HEK293T (cell line): ENCODE measurements at places on chromosomes 2 and 18.

DNA sequence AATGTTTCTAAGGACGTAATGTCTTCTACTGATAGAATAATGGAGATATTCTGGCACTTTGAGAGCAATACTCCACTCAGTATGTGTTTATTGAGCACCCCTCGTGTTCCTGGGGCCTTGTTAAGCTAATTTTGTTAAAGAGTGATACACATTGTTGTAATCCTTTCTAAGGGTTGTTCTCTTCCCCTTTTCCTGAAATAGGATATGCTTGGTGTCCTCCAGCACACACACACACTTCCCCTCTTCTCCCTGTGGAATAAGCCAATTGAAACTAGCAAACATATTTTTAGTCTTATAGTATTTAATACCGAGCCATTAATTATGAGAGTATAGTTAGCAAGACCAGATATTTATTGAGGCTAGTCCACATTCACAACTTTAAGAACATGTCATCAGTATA, 114.1 kb downstream of the CRIM1 start:
- DNase-seq, result no peak

- DNase-seq, result no peak
Observed at GRCh38 chr2:96655526-96655925, 13.0 kb downstream of the FER1L5 start.

DNA sequence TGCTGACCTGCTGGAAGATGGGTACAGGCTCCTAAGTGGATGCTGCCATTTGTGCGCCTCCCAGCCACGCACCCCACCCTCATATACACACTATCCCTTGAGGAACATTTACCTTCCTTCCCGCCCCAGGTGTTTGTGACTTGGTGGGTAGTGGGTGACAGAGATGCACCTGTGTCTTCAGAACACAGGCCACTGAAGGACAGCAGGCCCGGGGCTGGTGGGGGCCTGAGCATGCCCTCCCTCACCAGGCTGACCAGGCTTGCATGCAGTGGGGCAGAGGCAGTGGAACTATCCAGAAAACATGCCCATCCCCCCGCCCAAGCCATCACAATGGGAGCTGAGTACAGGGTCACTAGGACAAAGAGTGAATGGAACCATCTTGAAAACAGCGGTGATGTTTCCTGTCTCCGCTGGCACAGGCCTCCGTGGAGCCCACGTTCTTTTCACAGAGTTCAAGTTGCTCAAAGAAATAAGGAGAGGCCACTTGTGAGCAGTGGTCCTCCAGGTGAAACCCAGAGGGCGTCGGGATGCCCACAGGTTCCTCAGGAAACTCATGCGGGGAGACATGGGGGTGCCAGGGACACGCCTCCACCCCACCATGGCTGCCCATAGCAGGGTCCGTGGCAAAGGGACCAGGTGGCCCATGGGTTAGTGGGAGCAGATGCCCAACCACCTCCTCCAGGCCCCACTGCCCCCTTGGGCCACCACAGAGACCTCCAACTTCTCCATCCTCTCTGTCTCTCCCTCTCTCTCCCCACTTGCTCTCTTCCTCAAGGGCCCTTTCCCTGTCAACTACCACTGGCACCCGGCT, 90.9 kb downstream of the MALT1 start:
- DNase-seq, result no peak

DNA sequence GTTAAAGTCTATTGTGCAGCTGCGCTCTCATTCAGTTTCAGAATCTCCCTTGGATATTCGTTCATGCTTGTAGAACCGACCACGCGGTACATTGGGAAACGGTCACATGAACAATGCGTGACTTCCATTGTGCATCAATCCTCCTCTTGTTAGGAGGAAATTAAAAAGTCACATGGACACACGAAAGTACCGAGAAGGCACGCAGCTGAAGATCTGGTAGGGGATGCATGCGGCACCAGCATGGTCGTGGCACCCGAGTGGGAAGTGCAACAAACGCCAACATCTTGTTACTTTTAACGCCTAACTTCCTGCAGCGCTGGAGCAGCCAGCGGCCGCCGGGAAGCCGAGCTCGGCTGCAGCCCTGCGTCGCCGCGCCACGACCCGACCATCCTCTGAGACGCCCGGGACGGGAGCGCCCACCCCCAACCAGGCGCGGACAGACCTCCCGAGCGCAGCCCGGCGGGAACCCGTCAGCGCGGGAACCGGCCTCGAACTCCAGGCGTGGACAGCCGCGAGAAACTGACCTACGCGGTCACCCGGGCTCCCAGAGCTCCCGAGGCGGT, 412 bp downstream of the OSBPL1A start:
- DNase-seq, result peak; percentile 52

DNA sequence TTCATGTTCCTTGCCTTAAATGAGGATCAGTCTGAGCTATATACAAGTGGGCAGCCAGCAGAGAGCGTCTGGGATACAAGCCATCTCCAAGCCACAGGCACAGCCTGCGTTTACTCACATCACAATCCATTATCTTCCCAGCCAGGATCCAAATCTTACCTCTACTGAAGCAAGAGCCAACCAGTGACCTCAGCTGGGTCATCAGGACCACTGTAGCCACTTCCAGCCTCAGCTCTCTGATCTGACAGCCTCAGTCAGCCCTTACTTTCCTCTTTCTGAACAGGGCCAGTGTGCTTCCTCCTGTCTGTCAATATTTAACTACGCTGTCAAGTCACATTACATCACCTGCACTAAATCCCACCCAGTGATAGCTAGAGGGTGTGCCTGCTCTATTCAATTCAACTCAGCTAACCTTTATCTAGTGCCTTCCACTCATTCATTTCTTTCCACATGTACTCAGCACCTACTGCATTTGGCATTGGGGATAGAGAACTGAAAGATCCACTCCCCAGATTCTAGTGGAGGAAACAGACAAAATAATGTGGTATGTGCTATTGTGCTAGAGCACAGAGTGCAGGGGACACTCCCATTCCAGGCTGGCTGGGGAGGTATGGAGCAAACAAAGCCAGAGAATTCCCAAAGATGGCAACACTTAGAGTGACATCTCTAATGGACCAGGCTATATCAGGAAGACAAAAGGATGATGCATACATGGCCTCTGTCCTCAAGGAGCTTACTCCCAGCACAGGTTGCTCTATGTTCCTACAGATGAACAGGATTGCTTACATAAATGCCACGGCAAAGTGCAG, 146.5 kb downstream of the NCKAP5 start:
- DNase-seq, result peak; percentile 10

DNA sequence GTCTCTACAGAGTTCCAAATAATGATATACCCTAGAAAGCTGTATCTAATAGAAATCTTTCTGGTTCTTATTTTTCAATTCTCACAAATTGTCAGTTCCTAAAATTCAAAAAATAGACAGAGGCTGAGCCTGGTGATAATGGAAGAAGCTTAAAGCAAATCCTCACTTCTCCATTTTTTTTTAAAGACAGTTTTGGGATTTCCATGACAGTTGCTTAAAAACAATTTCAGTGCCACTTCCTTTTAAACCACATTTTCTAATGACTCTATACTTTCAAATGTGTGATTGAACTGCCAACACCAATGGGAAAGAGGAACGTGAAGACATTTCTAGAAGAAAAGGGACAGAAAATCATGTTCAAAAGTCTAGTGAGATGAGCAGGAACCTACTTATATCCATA, 4.0 kb downstream of the GKN2 start:
- DNase-seq, result no peak

GRCh38 chr18:78632111-78632541, 347.5 kb upstream of the SALL3 start:
- no peak for DNase-seq

DNA sequence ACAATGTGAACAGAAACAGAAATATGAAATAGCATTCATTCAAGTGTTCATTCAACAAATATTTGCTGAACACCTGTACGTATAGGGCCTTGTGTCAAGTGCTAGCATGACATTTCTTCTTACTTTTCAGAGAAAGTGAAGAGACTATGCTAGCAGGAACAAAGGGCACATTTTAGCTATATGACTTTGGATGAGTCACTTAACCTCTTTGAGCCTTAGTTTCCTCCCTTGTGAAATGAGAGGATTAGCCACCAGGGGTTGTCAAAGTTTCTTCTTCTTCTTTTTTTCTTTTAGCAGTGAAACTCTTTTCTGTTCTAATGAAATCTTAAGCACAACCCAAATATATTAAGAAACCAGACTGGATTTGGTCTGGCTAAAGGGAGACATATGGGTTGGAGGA, 53.1 kb downstream of the FIGN start:
- no peak for DNase-seq

GRCh38 chr2:57022496-57022895, 838.7 kb downstream of the CCDC85A start:
- DNase-seq, result no peak

DNA sequence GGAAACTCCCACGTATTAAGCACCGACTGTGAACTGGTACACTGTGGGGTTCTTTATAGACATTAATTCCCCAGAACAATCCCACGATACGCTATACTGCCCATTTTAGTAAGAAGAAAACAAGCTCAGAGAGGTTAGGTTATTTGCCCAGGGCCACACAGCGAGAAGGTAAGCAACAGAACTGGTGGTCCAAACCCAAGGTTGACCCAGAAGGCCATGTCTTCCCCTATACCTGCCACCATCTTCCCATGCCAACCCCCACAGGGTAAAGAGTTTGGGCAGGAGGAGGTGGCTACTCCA, 69.9 kb downstream of the MARCO start:
- DNase-seq, result no peak

DNA sequence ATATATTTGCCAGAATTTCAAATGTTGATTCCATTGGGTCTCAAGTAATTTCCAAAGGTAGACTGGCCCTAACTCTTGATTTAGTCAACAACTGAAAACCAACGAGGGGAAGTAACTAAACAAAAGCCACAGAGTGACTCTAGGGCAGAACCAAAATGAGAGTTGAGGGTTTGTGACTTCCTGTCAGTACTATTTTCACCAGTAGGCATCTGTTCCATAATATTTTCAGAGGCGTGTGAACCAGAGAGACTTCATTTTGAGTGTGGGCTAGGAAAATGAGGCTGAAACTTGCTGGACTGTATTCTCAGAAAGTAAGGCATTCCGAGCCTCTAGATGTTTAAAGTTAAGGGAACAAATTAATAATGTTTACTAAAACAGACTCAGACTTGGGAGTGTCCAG, 70.6 kb downstream of the GDF7 start:
- DNase-seq, result no peak

DNA sequence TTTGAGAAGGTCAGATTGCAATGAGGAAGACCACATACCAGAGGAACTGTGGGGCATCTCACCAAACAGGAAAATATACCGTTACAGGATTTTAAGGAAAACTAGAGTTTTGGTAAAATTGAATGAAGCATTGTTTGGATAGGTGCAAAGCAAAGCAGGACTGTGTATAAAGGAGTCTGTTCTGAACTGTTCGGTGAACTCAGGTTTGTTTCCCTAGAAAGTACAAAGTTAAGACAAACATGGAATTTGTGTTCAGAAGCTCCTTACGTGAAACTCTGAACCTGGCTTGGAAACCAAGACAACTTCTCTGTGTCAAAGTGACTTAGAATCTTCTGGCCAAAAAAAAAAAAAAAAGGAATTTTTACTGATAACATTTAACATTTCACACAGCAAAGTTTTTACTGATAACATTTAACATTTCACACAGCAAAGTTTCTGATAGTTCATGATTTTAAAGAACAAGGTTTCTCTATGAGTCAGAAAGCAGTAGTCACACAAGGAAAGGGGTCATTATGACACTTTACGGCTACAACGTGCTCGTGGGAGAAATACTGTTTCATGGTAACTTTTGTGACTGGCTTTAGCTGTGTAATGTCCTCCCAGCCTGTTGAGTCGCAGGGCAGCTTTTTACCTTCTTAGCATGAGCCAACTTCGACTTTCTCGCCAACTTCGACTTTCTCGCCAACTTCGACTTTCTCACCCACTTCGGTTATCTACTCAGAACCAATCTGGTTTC, 21.2 kb upstream of the TET3 start:
- DNase-seq, result no peak

DNA sequence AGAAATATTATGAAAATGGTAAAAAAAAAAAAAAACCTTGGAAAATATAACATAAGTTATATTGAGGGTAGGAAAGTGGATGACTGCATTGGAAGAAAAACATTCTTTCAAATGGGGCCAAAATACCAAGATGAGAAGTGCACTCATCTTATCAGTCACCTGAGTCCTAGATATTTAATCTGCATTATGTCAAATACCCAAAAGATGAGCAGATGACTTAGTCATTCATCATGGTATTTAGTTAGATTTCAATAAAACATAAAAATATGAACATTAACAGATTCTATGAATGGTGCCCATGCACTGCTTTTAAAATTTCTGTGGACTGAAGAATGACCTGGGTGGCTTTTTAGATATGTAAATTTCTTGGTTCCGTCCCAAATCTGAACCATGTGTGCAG, 56.9 kb downstream of the HNMT start:
- DNase-seq, result no peak

- DNase-seq, result no peak
Observed at GRCh38 chr2:139427164-139427563, 647.0 kb upstream of the NXPH2 start.

DNA sequence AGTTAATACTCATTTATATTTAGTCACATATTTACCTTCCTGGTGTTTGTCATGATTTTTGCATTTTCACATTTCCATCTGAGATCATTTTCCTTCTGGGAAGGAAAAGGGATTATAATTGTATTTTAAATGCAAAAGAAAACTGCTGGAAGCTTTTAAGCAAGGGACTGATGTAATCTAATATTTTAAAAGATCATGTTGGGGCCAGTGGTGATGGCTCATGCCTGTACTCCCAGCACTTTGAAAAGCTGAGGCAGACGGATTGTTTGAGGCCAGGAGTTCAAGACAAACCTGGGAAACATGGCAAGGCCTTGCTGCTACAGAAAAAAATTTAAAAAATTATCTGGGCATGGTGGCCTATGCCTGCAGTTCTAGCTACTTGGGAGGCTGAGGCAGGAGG, 149.0 kb downstream of the MIB1 start:
- DNase-seq, result no peak

GRCh38 chr2:42964439-42965083, 172.2 kb upstream of the HAAO start:
- no peak for DNase-seq

GRCh38 chr2:60407398-60407797, 146.1 kb downstream of the BCL11A start:
- DNase-seq, result no peak

GRCh38 chr18:4455113-4455811, at the start of gene DLGAP1:
TSS of gene DLGAP1 (minus strand) at chr18:4455307.
- peak; percentile 20 for DNase-seq

- no peak for DNase-seq
Observed at GRCh38 chr2:233553366-233553765, 13.2 kb downstream of the USP40 start.

- DNase-seq, result no peak
Observed at GRCh38 chr2:8469709-8470493, 212.0 kb upstream of the ID2 start.

DNA sequence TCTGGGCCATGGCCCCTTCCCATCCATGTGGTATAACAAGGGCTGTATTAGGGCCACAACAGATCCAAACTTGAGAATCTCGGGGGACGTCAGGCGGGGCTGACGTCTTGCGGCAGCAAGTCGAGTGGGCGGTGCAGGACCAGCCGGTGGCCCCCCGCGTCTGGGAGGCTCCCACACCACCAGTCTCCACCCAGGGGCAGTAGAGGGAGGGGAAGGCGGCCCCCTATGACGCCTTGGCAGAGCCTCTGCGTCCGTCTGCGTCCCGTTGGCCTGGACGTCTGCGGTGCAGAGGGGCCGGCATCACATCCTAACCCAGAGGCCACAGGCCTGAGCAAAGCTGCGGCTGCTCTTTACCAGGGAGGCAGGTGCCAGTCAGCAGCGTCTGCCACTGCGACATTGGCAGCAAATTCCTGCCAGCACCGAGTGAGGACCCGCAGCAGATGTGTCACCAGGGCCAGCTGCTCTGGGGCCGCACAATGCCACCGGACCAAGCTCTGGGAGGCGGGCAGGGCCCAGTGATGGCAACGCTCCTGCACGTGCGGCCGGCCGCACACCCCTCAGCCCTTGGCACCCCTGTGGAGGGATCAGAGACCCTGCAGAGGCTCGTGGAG, 73.8 kb downstream of the KCNG2 start:
- no peak for DNase-seq
